Kidney (tissue), 22 donors: ENCODE measurements at places on chromosomes 12 and 14. TPM values are rescaled to one million over a fixed set of nuclear protein-coding genes. Genes with fewer than 3 reads are reported as not detected.
A peak's percentile ranks its signal among the peaks of the same experiment; 100 is the strongest.

GRCh38 chr14:51333901-51334521 lies 94.0 kb downstream of the TMX1 start:
- DNase-seq: no peak

Gene DPPA3
- not detected for polyA plus RNA-seq

Gene DENND5B
- 2.9 TPM for polyA plus RNA-seq

- no peak for DNase-seq
Observed at GRCh38 chr12:132305991-132306884, 23.2 kb downstream of the GALNT9 start.

DNA sequence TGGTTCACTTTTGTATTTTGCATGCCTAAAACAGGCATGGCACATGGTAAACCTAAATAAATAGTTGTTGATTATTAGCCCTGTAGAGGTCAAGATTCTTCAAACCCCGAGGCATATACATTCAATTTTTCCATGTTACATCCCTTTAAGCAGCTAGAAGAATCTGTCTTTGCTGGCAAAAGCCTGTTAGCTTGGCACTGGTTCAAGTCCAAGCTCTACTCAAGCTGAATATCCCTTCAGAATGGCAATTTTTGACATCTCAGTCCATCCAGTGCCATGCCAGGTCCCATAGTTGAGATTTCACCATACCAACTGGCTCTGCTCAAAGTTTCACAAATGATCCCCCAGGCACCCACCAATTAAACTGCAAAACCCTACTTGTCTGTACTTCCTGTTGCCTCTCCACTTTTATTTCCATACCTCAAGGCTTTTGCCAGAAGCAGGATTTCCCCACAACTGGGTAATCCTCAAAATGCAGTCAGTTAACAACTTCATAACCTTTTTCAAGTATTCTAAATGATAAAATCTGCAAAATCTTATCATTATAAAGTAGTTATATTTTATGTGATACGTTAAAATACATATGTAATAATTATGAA lies 9.0 kb upstream of the DCN start:
- DNase-seq: no peak

DNA sequence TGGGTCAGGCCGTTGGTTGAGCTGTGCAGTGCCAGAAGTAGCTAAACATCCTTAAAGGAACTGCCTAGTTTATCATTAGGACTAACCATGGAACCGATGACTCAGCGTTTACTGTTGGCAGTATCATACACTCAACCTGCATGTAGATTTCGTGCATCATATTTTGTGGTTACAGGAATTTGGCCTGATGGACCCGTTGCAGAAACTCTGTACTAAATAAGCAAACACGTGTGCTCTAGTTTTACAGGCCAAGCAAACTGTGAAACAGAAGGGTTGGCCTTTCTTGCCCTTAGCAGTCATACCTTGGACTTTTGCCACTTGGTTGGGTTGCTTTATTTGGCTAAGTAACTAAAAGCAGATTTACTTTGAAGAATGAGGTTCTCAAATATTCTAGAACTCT lies 35.6 kb downstream of the DGLUCY start:
- DNase-seq: no peak

Gene STAB2
- polyA plus RNA-seq: not detected

Gene SDR9C7
- not detected for polyA plus RNA-seq

- peak; percentile 39 for DNase-seq
Observed at GRCh38 chr12:2804393-2805142, 7.9 kb upstream of the ITFG2 start.

DNA sequence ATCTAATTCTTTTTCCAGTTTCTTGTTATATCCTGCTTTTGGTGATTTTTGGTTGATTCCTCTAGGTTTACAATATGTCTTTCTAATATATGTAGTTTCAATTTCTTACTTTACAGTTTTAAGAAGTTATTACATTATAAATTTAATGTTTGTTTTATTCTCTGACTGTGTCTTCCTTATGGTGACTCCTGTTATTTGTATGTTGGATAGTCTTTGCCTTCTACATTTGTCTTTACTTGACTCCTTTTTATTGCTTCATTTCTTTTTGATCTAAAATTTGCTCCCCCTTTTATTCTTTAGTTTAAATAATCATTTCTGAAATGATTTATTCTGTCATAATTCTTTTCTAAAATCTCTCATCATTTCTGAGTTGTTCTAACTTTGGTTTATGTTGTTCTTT lies 125.8 kb downstream of the CCDC91 start:
- DNase-seq: no peak

GRCh38 chr14:104870368-104871144 lies 5.5 kb downstream of the CEP170B start:
- no peak for DNase-seq

Gene FAM216A
- 4.6 TPM for polyA plus RNA-seq

DNA sequence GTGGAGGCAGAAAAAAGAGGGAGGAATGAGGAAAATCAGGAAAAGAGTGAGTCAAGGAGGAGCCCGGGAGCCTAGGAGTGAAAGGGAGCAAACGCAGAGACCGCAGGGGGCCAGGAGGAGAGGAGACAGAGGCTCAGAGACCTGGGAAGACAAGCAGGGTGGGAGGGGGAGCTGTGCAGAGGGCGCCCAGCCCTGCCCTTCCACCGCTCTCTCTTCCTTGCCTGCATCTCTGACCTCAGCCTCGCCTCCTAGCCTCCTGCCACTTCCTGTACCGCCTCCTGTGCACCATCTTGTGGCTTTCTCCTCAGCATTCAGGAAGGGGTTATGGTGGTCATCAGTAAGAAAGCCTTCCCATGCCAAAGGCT lies 1.3 kb downstream of the CLSTN3 start:
- no peak for DNase-seq

- no peak for DNase-seq
Observed at GRCh38 chr12:80129895-80130530, 30.7 kb downstream of the OTOGL start.

- no peak for DNase-seq
Observed at GRCh38 chr14:68135566-68135965, 316.0 kb downstream of the RAD51B start.

- DNase-seq: no peak
Observed at GRCh38 chr12:846421-846820, 94.0 kb downstream of the WNK1 start.

GRCh38 chr12:40055228-40055579 lies 50.7 kb downstream of the SLC2A13 start:
- no peak for DNase-seq

Gene TBX5
- not detected for polyA plus RNA-seq

DNA sequence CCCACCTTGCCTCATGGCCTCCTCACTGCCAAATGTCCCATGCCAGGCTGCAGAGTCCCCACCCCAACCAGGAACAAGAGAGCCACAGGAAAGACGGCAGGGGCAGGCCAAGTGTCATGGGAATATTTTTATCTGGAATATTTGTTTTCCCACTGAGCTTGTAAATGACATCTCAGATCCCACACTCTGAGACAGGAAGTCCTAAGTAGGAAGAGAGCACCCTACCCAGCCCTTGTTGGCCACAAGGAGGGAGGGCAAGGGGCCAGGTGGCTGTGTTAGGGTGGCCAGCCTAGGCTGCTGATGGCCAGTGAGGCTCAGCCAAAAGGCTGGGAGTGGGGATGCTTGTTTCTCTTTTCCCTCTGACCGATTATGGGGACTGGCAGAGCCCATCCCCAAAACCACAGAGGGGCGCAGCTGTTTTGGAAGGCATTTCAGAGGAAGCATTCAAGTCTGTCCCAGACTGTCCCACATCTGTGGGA lies 7.7 kb upstream of the MEG3 start:
- DNase-seq: no peak

DNA sequence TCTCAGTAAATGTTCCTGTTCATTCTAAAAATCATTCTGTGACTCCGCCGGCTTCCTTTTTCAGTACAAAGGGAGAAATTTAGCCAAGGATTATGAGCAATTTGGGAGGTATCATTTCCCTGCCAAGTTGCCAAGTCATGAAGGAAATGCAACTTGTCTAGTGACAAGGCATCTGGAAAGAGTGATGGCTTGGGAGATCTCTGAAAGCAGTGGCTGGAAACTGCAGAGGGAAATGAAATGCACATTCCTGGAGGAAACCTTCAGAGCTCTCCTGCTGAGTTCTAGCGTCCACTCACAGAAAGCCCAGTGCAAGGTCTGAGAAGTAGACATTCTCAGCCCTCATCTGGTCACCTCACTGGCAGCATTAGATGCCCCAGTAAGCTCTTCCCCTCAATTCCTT lies 91.7 kb downstream of the GALC start:
- DNase-seq: no peak

Gene PKP2
- polyA plus RNA-seq: 4.3 TPM

Gene APOLD1
- 4.5 TPM for polyA plus RNA-seq

- DNase-seq: no peak
Observed at GRCh38 chr14:101797856-101798255, 36.3 kb downstream of the PPP2R5C start.

DNA sequence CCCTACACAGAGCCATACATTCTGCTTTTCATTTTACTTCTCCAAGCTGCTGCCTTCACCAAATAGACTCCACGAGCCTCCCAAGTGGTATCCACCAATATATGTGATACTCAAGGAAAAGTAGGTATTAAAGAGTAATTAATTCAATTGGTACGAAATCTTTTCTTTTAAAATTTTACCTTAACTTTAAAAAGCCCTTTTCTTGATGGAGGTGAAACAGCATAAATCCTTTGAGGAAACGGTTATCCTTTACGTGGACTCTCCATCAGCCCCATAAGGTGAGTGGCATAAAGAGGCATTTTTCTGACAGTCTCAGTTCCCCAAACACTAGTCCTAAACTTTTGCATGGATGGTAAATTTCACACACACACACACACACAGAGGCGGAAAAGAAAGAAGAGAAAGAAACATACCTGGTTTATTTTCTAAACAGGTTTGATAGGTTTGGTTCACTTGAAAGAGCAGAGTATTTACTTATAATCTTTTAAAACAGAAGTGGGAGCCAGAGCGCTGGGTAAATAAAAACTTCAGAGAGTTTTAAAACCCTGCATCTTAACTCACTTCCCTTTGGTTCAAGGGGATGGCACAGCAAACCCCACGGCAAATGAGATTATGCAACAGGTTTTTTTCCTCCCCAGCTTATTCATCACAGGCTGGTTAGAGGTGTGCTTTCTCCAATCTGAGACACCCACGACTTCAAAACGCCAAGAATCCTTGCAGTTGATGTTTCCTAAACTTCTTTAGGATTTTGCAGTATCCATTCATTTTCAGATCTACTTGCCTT lies 1.9 kb downstream of the DUSP16 start:
- DNase-seq: peak; percentile 86

- no peak for DNase-seq
Observed at GRCh38 chr12:85266356-85266755, 13.7 kb upstream of the ALX1 start.

DNA sequence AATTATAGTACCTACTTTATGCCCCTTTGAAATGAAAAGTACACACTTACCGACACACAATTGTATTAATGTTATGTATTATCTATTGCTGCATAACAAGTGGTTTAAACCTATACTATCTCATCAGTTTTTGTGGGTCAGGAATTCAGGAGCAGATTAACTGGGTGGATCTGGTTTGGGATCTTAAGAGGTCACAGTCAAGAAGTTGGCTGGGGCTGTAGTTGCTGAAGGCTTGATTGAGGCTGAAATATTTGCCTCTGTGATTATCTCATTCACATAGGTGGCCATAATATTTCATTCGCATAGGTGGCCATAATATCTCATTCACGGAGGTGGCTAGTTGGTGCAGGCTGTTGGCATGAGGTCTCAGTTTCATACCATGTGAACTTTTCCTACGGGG lies 5.7 kb downstream of the METTL25 start:
- DNase-seq: no peak

DNA sequence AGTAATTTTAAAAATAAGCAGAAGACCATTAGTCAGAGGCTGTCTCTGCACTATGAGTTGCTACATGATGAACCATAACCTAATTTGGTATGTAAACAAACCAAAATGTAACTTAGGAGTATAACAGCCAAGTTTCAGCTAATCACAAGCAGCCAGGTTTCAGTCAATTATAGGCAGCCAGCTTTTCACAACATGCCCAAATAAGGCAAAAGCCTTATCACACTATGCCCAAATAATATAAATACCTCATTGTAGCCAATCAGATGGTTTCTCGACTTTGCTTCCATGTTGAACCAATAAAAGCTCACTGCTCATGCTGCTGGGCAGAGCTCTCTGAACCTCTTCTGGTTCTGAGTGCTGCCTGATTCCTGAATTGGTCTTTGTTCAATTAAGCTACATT lies 38.6 kb downstream of the GARIN6 start:
- DNase-seq: no peak

- DNase-seq: no peak
Observed at GRCh38 chr12:95118788-95119179, 45.4 kb upstream of the NR2C1 start.

- DNase-seq: no peak
Observed at GRCh38 chr12:118326991-118327390, 45.7 kb downstream of the TAOK3 start.

- DNase-seq: no peak
Observed at GRCh38 chr12:8709124-8709830, 11.5 kb downstream of the RIMKLB start.

DNA sequence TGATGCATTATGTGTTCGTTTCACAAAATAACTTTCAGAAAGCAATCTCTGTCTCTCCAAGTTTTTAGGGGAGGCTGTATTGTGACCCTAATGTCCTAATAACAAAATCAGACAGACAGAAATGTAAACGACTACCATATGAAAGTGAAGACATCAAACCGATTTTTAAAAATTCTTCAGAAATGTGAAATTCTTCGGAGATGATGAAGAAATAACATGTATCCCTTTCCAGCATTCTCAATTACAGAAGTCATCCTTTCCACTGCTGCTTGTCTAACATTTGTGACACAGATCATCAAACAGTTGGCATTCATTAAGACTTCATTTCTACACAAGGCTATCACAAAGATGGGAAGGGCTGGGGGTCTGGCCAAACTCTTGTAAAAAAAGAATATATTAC lies 41.0 kb downstream of the DMAC2L start:
- DNase-seq: no peak

Gene IGF1
- 0.71 TPM for polyA plus RNA-seq

- no peak for DNase-seq
Observed at GRCh38 chr12:118357257-118358007, 15.3 kb downstream of the TAOK3 start.

GRCh38 chr14:53714495-53715192 lies 242.0 kb downstream of the BMP4 start:
- peak; percentile 74 for DNase-seq

Gene PLEK2
- 11.4 TPM for polyA plus RNA-seq

Gene NINJ2
- 0.69 TPM for polyA plus RNA-seq

DNA sequence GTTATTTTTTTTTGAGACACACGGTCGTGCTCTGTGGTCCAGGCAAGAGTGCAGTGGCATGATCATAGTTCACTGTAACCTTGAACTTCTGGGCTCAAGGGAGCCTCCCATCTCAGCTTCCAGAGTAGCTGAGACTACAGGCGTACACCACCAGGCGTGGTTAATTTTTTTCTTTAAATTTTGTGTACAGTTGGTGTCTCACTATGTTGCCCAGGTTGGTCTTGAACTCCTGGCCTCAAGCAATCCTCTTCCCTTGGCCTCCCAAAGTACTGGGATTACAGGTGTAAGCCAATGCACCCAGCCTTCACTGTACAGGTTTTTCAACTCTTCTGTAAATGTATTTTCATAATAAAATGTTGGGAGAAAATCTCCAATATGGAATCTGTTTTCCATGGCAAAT lies 5.7 kb upstream of the KLC1 start:
- no peak for DNase-seq
